ENCODE measurements at places on chromosomes 1 and 21.
A peak's percentile ranks its signal among the peaks of the same experiment; 100 is the strongest.

DNA sequence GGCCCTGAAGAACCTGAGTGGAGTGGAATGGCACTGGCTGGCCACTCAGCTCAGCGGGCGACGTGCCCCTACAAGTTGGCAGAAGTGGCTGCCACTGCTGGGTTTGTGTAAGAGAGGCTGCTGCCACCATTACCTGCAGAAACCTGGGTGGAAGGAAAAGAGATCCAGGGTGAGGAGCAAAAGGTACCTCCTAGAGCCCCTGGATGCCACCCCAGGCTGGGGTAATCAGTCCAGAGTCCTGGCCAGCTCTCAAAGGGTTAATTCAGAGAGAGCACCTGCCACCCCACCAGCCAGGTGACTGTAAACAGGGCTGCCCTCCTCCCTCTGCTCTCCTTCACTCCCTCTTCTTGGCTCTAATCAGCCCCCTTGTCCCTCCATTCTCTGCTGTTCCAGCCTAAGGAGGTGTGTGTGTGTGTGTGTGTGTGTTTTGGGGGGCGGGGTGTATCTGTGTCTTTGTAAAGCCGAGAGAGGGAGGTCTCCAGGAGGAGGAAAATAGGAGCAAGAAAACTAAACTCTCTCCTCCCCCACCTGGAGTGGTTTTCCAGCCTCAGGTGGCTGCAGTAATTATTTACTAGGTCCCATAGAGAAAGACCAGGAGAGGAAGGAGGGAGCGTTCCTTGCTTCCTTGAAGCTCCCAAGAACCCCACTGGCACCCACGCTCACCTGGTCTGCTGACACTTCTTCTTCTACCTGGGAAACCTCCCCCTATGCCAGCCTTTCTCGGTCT is 12.6 kb downstream of the TRIM46 start:
- H3K4me3 ChIP-seq: no peak overlapping the region
- H3K36me3 ChIP-seq: no peaks in the 10 kb centered on the region
- peak overlapping the region; percentile 83 for H3K27ac ChIP-seq
- H3K27me3 ChIP-seq: no peaks in the 10 kb centered on the region
- DNase-seq: no peak

DNA sequence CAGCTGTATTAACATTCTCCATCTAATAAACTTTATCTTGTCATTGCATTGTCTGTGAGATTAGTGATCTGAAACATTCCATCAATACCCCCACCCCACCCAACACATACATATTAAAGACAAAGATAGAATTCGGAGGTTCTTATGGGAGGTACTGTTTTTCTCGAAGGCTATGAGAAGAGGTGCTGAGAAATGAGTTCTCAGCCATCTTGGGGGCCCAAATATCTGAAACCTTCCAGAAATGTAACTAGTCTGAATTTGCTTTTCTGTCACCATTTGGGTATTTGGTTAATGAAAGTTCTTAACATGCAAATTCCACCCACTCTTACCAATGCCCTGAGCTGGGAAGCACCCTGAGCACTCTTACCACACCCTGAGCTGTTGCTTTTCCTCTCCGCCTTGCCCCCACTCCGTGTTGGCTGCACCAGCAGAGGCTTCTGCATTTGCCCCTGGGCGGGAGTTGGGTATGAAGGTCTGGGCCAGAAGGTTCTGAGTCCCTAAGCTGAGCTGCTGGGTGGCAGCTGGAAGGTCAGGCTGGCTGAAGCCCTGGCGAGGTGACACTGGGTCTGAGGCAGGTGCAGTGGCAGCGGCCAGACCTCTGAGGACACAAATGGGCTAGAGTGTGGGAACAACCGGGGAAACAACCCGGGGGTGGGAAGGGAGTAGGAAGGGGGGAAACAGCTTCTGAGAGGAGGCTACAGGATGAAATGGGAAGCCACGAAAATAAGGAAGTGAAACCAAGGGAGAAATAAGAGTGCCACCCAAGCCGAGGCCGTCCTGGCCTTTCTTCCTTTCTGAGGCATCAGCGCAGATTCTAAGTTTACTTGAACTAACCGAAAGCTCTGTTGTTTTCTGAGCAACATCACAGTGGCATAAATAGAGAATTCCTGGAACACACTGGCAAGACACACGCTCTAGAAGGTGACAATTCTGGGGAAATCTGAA is 26.3 kb upstream of the IER5 start:
- H3K36me3 ChIP-seq: peaks cover 27% of the 10 kb centered on the region
- H3K4me1 ChIP-seq: peaks cover 22% of the 10 kb centered on the region
- peak overlapping the region; percentile 99 for H3K27ac ChIP-seq
- H3K27me3 ChIP-seq: no peaks in the 10 kb centered on the region
- peak overlapping the region; percentile 82 for H3K4me3 ChIP-seq
- DNase-seq: peak; percentile 85

- no peak overlapping the region for H3K27ac ChIP-seq
- no peak for DNase-seq
- peaks cover 8% of the 10 kb centered on the region for H3K36me3 ChIP-seq
- no peak overlapping the region for H3K4me3 ChIP-seq
- peaks cover 20% of the 10 kb centered on the region for H3K27me3 ChIP-seq
Observed at GRCh38 chr1:109838838-109839240, 71.8 kb upstream of the CSF1 start.

- no peaks in the 10 kb centered on the region for H3K4me1 ChIP-seq
- no peak overlapping the region for H3K4me3 ChIP-seq
- H3K27me3 ChIP-seq: no peaks in the 10 kb centered on the region
- no peak overlapping the region for H3K27ac ChIP-seq
- H3K36me3 ChIP-seq: peaks cover 30% of the 10 kb centered on the region
Observed at GRCh38 chr1:63466181-63466580, 56.8 kb downstream of the ITGB3BP start.

GRCh38 chr21:20703112-20703767 is 295.0 kb upstream of the NCAM2 start:
- DNase-seq: no peak
- H3K27me3 ChIP-seq: no peaks in the 10 kb centered on the region
- no peak overlapping the region for H3K4me3 ChIP-seq
- H3K27ac ChIP-seq: no peak overlapping the region

GRCh38 chr1:6585081-6585722 is 5.4 kb downstream of the ZBTB48 start:
- H3K27me3 ChIP-seq: no peaks in the 10 kb centered on the region
- H3K4me3 ChIP-seq: no peak overlapping the region
- DNase-seq: no peak
- H3K4me1 ChIP-seq: peaks cover 67% of the 10 kb centered on the region

GRCh38 chr1:53505891-53506290 is 46.7 kb downstream of the DMRTB1 start:
- H3K27ac ChIP-seq: no peak overlapping the region
- DNase-seq: no peak
- peaks cover 6% of the 10 kb centered on the region for H3K27me3 ChIP-seq
- H3K36me3 ChIP-seq: no peaks in the 10 kb centered on the region
- no peaks in the 10 kb centered on the region for H3K4me1 ChIP-seq

- no peak overlapping the region for H3K27ac ChIP-seq
- H3K4me3 ChIP-seq: no peak overlapping the region
- DNase-seq: no peak
- no peaks in the 10 kb centered on the region for H3K27me3 ChIP-seq
Observed at GRCh38 chr1:160952129-160952510, 2.5 kb downstream of the ITLN2 start.

DNA sequence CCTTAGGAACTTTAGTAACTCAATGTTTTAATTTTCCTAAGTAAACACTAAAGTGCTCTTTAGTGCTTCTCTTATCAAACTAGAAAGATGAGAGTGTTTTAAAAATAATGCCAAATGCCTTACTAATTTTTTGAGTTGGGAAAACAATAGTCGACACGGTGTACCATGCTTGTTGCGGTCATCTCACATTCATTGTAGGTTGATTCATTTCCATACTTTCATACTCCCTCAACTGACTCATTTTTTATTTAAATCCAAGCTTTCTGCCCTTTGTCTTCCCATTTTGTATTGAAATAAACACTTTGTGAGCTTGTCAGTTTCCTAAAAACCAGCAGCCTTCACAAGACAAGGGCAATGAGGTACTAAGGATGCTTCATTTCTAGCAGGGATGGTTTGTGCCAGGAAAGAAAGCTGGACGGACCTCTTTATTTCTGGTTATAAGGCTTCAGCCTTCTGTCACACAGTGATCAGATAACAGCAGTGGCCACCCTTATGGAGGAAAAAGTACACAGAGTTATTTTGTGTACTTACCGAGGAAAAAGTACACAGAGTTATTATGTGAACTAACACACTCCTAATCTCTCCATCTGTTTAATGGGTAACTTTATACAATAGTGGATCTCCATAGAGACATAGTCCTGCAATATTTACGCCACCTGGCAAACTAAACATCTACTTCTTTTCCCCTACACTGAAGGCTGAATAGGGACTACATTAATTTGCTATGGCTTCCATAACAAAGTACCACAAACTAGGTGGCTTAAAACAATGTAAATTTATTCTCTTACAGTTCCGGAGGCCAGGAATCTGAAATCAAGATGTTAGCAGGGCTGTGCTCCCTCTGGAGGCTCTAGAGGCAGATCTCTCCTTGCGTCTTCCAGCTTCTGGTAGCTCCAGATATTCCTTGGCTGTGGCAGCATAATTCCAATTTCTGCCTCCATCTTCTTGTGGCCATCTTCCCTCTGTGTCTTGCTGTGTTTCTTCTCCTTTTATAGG is 13.0 kb upstream of the CCDC190 start:
- H3K36me3 ChIP-seq: peaks cover 5% of the 10 kb centered on the region
- no peak overlapping the region for H3K4me3 ChIP-seq
- no peaks in the 10 kb centered on the region for H3K4me1 ChIP-seq

- peaks cover 5% of the 10 kb centered on the region for H3K27me3 ChIP-seq
- no peak overlapping the region for H3K27ac ChIP-seq
- H3K4me1 ChIP-seq: no peaks in the 10 kb centered on the region
- no peak overlapping the region for H3K4me3 ChIP-seq
- no peak for DNase-seq
Observed at GRCh38 chr1:56194701-56195300, 384.6 kb downstream of the PLPP3 start.

DNA sequence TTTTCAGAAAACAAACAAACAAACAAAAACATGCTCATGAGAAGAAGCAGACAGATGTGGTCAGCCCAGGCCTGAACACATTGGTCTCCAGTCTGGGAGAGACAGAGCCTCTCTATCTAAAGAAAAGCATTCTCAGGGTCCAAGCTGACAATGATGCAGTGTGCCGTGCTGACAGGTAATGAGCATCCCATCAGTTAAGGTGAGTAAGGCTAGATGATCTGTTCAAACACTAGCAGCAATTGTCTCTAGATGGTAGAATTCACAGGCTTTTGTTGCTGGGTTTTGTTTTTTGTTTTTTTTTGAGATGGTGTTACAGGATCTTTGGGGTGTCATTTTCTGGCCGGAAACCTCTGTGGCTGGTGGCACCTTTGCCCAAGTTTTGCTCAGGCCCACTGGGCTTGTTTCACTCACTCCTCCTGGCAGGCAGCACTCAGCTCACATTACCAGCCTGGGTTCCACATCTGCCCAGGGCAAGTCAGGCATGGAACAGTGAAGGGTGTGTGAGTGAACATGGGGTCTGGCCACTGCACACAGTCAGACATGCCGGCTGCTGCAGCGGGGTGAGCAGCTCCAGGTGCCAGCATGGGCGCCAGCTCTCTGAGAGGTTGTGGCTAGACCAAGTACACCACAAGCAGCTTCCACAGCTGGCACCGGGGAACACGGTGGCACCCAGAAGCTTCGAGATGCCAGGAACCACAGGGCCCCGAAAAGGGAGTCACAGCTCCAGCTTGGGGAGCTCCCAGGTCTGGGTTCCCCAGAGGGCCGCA is 2.5 kb upstream of the C1QA start:
- H3K4me1 ChIP-seq: peaks cover 3% of the 10 kb centered on the region
- H3K4me3 ChIP-seq: no peak overlapping the region
- no peak overlapping the region for H3K27ac ChIP-seq
- no peak for DNase-seq

GRCh38 chr1:98327220-98327861 is 334.2 kb upstream of the SNX7 start:
- H3K36me3 ChIP-seq: no peaks in the 10 kb centered on the region
- DNase-seq: no peak
- H3K27ac ChIP-seq: no peak overlapping the region
- no peaks in the 10 kb centered on the region for H3K4me1 ChIP-seq

GRCh38 chr1:160451859-160452232 is 51.5 kb downstream of the VANGL2 start:
- peaks cover 15% of the 10 kb centered on the region for H3K36me3 ChIP-seq
- no peak for DNase-seq

DNA sequence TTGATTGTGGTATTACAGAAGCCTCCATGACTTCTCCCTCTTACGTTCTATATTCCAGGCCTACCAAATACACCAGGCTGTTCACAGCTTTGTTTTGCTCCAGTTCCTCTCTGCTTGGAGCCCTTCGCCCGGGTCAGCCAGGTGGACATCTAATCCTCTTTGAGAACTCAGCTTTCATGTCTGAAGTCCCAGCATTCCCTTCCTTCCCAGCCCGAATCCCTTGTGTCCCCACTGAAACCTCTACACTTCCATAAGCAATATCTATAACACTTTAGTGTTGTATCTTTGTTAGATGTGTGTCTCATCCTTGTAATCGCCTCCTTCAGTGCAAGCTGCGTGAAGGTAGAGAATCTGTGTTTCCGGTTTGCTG is 1.9 kb downstream of the RNF11 start:
- H3K4me1 ChIP-seq: peaks cover 33% of the 10 kb centered on the region
- H3K27me3 ChIP-seq: peaks cover 6% of the 10 kb centered on the region
- no peak overlapping the region for H3K4me3 ChIP-seq
- peaks cover 1% of the 10 kb centered on the region for H3K36me3 ChIP-seq
- DNase-seq: no peak
- no peak overlapping the region for H3K27ac ChIP-seq

- peaks cover 56% of the 10 kb centered on the region for H3K4me1 ChIP-seq
- H3K27ac ChIP-seq: peak overlapping the region; percentile 39
- peaks cover 4% of the 10 kb centered on the region for H3K27me3 ChIP-seq
- peaks cover 19% of the 10 kb centered on the region for H3K36me3 ChIP-seq
Observed at GRCh38 chr1:38026592-38027200, 14.2 kb downstream of the UTP11 start.

GRCh38 chr1:18922848-18923755 is 20.7 kb upstream of the ALDH4A1 start:
- H3K27me3 ChIP-seq: no peaks in the 10 kb centered on the region
- H3K36me3 ChIP-seq: peaks cover 24% of the 10 kb centered on the region
- no peak overlapping the region for H3K27ac ChIP-seq
- peaks cover 34% of the 10 kb centered on the region for H3K4me1 ChIP-seq
- DNase-seq: no peak

- H3K27me3 ChIP-seq: peaks cover 14% of the 10 kb centered on the region
- peaks cover 15% of the 10 kb centered on the region for H3K4me1 ChIP-seq
- no peak overlapping the region for H3K4me3 ChIP-seq
- no peak for DNase-seq
Observed at GRCh38 chr1:244106837-244107493, 55.9 kb downstream of the ZBTB18 start.

DNA sequence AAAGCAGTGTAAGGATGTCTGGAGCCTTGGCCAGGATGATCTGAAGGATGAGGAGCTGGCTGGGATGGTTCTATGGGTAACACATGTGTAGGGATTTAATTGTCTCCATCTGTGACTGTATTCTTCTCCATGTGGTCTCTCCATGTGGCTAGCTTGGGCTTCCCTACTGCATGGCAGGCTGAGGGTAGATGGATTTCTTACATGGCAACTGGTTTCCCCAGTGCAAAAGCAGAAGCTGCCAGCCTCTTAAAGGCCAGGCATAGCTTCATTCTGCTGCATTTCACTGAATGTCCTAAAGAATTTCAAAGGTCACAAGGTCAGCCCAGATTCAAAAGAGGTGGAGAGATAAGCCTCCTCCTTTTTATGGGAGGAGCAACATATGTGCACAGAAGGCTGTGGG is 61.7 kb downstream of the XCL2 start:
- H3K27ac ChIP-seq: no peak overlapping the region
- no peak overlapping the region for H3K4me3 ChIP-seq
- peaks cover 4% of the 10 kb centered on the region for H3K27me3 ChIP-seq
- H3K4me1 ChIP-seq: no peaks in the 10 kb centered on the region

GRCh38 chr21:34243562-34243961 is 120.2 kb upstream of the KCNE2 start:
- no peak for DNase-seq
- no peak overlapping the region for H3K4me3 ChIP-seq
- H3K36me3 ChIP-seq: peaks cover 1% of the 10 kb centered on the region
- H3K27ac ChIP-seq: no peak overlapping the region
- H3K4me1 ChIP-seq: peaks cover 5% of the 10 kb centered on the region
- H3K27me3 ChIP-seq: peaks cover 11% of the 10 kb centered on the region
